NCI-H345 (cell line): ENCODE measurements at places on chromosomes 3 and 15.
A peak's percentile ranks its signal among the peaks of the same experiment; 100 is the strongest.

GRCh38 chr3:156388497-156389448 lies 166.1 kb downstream of the SSR3 start:
- DNase-seq = no peak

GRCh38 chr3:143239031-143239430 lies 119.5 kb downstream of the CHST2 start:
- no peak for DNase-seq

GRCh38 chr15:76787273-76787672 lies 117.9 kb downstream of the SCAPER start:
- no peak for DNase-seq

GRCh38 chr15:70235347-70235746 lies 137.6 kb upstream of the TLE3 start:
- peak; percentile 23 for DNase-seq

DNA sequence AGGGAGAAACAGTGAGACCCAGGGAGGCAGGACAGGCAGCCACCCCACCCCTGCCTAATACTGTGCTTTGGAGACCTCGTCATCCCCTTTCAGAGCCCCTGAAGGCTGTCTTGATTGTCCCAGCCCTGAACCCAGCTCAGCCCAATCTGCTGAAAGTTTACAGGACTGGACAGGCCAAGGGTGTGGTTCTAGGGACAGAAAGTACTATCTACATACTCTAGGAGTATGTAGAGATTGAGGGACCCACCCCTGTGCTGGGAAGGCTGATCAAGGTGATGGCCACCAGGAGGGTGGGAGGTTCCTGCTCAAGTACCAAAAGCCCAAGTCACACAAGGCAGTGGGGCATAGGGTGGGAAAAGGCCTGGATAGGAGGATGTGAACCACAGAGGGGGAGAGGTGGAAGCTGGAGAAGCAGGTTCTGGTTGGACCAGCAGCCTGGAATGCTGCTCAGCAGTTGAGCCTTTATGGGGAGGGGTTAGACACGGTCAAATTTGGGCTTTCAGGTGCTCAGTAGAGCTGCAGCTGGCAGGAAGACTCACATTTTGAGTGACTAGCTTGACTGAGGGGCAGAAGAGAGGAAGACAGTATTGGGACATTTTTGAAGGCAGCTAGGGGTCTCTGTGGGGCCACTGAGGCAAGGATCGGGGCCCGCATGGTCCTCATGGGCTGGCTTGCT lies 6.7 kb downstream of the NBEAL2 start:
- no peak for DNase-seq

GRCh38 chr3:8490079-8490552 lies 11.5 kb upstream of the LMCD1 start:
- DNase-seq = no peak

GRCh38 chr3:130948929-130949328 lies 55.0 kb downstream of the ATP2C1 start:
- no peak for DNase-seq

GRCh38 chr15:83108266-83109219 lies 1.1 kb downstream of the TM6SF1 start:
- DNase-seq = no peak

- DNase-seq = no peak
Measured at GRCh38 chr3:101823525-101823924, 25.8 kb upstream of the NFKBIZ start.

GRCh38 chr3:141243271-141243707 lies 11.7 kb downstream of the PXYLP1 start:
- DNase-seq = no peak

DNA sequence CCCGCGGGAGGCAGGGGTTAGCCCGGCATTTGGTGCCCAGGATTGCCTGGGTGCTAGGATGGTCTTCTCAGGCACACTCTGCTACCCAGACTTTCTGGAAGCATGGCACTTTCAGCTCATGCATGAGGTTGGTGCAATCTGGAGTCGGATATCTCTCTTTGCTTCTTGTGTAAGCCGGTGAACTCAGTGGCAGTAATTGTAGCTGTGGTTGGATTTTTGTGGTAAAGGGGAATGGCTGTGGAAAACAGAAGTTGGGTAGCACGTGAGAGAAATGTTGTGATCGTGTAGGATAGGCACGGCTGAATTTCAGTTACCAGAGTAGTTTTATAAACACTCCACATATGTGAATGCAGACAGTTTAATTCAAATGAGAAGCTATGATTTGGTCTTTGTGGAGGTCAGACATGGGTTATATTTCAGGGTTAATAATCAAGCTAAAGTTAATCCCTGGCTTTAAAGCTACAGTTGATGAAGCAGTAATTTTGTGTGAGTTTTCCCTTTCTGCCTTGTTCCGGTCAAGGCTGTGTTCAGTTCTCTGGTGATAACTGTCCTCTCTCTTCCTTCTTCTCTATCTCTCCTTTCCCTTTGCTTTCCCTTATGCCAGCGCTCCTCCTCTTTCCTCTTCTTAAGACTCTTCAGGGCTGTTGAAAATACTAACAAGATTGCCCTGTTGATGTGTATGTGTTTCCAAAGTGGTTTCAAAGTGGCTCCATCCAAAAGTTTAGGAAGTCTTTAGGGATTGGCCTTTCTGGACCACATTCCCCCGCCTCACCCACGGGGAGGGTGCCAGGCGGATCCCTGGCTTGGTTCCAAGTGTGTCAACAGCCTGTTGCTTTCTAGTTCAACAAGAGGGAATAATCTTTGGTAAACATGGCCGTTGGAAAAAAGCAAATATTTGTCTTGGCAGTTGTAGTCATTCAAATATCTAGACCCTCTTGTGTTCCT lies 404.6 kb upstream of the C2CD4B start:
- DNase-seq = peak; percentile 93

DNA sequence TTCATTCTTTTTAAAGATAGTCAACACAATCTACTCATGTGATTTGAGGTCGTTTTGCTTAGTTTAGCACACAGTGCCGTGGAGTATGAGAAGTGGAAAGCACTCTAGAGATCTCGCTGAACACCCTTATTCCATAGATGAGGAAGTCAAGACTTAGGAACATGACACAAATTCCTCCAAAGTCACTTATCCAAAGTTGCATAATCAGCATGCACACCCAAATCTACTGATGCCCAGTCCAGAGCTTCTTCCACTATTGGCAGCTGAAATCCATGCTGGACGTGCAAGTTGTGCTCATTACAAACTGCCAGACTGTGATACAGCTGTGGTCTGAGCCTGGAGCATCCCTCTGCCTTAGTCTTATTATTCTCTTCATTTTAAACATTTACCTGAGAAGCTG lies 83.5 kb upstream of the ZNF280D start:
- DNase-seq = no peak

DNA sequence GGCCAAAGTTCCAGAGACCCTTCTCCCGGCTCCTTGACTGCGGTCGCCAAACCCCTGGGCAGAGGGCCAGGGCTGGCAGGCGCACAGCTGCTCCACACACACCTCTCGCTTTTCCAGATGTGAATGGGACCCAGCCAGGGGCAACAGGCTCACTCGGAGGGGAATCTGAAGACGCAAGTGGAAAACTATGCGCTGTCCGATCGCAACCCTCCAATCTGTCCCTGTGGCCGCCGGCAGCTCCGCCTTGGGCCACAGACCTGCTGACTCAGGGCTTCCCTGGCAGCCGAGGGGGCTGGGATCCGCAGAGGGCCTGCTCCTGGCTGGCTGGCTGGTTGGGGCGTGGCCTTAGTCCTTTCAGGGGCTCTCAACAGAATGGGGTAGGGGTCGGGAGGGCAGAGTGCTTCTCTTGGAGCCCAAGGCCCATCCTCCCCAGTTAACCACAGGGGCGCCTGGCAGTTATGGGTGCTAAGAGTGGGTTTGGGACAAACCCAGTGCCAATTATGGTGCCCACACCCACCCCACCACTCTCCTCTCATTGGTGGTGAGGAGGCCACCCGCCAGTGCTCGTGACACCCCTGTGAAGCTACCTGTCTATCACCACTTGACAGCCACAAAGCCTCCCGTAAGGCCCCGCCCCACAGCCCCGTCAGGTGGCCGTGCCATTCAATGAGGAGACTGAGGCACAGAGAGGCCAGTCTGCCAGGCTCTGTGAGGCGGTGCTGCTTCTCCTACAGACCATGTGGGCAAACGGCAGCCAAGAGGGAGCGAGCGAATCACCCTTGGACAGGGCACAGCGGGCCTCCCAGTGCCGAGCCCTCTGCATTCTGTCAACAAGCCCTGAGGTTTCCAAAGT lies 53.8 kb downstream of the IQSEC1 start:
- no peak for DNase-seq

- no peak for DNase-seq
Measured at GRCh38 chr3:144852999-144853398, 881.4 kb downstream of the DIPK2A start.

- no peak for DNase-seq
Measured at GRCh38 chr3:48564022-48564421, 441 bp upstream of the UCN2 start.

GRCh38 chr3:173789530-173790162 lies 392.1 kb downstream of the NLGN1 start:
- no peak for DNase-seq

DNA sequence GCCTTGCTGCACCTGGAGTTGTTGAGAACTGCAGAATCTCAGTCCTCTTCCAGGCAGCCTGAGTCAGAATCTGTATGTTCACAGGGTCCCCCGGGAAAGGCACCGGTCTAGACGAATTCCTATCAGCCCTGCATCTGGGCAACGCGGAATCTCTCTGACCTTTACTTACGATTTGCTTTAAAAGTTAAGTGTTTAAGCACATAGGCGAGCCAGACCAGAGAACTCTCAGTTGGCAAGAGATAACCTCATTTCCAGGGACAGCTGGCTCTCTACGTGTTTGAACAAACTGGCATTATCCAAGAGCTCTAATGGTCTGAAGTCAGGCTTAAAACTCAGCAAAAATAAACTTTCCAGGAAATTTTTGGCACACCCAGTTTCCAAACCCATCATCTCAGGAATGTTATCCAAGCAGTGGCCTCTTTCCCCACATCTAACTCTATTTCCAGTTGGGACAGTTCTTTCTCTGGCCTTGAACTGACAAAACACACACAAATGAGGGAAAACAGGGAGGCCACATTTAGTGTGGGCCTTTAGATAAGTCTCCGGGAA lies 53.4 kb downstream of the HES1 start:
- DNase-seq = no peak

DNA sequence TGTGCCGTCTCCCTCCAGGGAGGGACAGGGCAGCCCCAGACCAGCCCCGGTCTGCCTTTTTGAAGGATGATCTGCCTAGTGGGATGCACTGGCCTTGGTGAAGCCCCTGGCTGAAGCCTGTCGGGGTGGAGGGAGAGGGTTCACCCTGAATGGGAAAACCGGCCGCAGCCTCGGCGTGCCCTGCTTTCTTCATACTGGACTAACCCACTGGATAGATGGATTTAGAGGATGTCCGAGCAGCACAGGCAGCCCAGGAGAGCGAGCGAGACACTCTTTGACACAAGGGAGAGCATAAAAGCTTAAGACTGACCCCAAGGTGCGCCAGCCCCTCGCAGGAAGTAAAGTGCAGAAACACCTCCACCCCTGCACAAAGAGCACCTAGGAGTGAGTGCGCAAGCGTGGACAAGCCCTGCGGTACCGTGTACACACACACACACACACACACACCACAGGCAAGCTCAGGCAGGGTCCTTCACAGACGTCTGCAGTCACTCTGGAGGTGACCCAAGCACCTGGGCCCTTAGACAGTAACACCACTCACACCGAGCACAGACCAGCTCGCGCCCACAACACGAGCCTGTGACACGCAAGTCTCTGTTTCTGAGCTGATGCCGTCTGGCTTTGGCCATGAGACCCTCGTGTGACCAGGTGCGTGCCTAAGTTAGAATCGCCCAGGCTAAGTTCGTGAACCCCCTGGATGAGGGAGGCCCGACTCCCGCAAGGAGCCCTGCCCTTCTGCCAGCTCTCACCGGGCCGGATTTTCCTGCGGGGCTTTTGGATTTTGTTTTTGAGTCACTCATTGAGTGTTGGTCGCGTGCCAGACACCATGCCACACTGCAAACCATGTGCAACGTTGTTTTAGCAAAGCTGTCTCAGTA lies 11.3 kb downstream of the SEMA4B start:
- DNase-seq = no peak

- no peak for DNase-seq
Measured at GRCh38 chr3:127444761-127445160, 145.8 kb downstream of the TPRA1 start.

GRCh38 chr3:67647390-67647878 lies 7.0 kb downstream of the SUCLG2 start:
- no peak for DNase-seq

DNA sequence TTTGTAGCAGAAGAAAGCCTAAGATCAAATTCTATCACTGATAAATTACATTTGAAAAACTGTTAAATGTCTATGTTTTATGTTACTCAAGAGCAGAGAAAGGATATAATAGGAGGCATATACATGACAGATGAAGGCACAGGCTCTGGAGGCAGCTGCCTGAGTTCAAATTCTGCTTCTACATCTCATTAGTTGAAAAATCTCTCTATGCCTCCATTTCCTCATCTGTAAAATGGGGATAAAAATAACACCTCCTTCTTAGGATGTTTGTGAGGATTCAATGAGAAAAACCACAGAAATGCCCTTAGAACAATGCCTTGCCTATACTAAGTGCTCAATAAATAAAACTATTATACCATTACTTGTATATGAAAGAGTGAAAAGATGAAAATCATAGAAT lies 21.0 kb downstream of the TP53BP1 start:
- DNase-seq = no peak

DNA sequence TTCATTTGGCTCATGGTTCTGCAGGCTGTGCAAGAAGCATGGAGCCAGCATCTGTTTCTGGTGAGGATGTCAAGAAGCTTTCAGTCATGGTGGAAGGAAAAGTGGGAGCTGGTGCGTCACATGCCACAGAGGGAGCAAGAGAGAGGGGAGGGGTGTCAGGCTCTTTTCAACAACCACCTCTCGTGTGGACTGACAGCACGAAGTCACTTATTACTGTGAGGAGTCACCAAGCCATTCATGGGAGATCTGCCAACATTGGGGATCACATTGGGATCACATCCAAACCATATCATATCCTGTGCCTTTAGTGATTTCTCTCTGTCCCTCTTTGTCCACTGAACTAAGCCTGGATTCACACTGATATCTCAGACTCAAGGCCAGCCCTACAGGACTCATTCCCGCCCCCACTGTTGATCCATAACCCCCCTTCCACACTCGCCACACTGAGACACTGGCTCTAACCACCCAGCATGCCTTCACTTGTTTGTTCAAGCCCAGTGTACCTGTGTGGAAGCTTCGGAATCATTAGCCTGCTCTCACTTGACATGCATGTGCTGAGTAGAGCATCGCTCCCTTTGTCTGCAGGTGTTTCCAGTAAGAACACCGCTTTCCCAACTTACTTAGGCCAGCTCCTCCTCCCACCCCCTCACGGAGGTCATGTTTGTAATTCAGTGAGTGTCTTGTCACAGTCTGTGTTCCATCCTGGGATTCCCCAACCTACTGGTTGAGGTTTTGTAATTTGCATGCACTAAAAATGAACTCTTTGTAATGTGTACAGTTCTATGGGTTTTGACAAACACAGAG lies 132.2 kb downstream of the KLF13 start:
- no peak for DNase-seq
